ENCODE measurements at places on chromosomes 2 and 18.

GRCh38 chr18:23963443-23964165, 51.0 kb upstream of the TTC39C start:
- no peak for DNase-seq

GRCh38 chr2:223319601-223320000, 267.6 kb downstream of the KCNE4 start:
- no peak for DNase-seq

DNA sequence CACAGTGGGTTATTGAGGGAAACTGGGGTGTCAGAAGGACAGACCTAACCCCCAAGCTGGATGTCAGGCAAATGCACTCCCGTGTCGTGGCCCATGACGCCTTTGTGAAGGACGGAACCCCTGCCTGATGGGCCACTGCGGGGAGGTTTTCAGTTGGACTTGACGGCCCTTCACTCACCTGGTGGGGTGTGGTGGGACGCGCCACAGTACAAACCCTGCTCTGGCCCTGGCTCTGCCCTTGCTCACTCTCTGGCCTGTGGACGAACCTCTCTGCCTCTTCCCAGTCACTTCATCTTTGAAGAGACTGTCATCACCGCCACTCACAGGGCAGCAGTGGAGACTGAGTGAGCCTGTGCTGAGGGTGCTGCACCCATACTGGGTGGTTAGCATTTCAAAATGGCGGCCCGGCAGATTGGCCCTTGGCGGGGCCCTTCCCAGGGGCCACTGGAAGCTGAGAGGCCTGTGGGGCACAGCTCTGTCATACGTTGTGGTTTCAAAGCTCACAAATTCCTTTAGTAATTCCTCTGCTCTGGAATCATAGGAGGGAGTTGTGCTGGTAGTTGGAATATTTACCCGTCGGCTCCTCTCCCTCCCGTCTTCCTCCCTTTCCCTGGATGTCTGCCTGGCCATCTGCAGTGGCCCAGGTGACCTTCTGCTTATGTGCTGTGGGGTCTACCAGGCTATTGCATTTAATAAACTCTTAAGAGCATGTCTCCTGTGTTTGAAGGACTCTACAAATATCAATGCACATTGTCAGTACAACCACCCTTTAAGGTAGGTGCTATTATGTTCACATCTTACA, 200.6 kb downstream of the CTIF start:
- DNase-seq = no peak

- no peak for DNase-seq
Observed at GRCh38 chr2:238901461-238902057, 53.7 kb downstream of the TWIST2 start.

DNA sequence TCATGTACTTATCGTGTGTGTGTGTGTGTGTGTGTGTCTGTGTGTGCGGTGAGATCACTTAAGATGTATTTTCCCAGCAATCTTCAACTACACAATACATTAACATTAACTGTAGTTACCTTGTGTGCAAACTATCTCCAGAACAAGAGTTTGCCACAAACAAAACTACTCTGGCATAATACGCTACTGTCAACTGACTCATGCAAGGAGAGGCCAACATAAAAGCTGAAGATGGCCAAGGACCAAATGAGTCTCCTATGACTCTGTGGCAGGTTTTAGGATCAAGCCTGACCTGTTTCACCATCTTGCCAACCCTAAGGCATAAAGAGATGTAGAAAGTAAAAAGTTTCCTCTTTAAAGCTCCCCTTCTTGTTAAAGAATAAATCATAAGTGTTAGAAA, 20.1 kb downstream of the CYB5A start:
- no peak for DNase-seq

DNA sequence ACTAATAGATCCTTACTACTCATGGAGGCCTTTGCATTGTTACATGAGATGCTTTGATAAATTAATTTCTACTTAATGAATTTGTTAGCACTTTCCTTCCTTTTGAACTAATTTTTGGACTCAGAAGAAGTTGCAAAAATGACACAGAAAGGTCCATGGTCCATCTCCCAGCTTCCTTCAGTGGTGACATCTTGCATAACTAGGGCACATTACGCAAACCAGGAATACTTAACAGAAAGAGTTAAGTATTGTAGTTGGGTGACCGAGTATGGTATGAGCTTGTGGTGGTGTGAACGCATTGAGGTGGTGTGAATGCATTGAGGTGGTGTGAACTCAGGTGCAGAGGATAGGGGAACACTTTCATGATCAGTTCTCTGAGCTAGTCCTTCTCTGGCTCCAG, 151.1 kb upstream of the TWIST2 start:
- no peak for DNase-seq

- no peak for DNase-seq
Observed at GRCh38 chr2:44326548-44327264, 34.6 kb downstream of the PREPL start.

GRCh38 chr2:128545085-128545484, 226.4 kb upstream of the HS6ST1 start:
- no peak for DNase-seq

DNA sequence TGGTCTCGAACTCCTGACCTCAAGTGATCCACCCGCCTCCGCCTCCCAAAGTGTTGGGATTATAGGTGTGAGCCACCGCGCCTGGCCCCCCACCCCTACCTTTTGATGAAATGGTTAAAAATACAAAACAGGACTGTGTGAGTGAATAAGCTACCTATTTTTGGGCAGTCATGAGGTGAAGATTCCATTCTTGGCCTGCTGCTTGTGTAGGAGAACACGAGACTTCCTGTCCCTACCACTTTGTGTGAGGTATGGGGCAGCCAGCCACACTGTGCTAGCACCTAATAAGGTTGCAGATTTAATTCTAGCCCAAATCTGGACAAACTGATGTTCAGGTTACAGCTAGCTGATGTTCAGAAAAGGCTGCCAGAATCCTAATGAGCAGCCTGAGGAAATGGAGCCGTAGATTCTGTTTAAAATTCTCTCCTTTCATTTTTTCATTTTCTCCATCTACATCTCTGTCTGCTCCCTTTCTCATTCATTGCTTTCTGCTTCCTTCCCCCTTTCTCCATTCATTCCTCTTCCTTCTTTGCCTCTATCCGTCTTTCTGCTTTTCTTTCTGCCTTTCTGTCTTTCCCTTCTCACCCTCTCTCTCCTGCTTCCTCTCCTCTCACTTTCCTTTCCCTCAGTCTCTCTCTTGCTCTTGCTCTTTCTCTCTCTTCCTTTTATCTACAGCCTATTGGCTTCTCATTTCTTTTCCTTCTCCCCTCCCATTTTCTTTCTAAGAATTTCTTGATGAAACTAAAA, 4.6 kb upstream of the LTBP1 start:
- DNase-seq = no peak

DNA sequence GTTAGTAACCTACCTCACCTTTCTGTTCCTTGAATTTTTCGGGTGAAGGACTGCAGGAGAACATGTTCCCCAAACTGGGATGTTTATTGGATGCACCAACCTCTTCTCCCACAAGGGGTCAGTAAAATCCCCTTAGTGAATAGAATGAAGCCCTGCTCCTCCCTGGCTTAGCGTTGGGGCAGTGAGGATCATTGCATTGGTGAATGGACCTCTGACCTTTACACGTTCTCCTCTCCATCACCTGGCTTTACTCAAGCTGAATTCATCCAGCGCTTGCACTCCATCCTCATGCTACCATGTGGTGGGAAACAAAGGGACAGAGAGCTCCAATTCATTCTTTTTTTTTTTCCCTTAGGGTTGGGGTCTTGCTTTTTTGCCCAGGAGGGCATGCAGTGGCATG, 157.2 kb downstream of the MIB1 start:
- no peak for DNase-seq

- DNase-seq = no peak
Observed at GRCh38 chr2:42784204-42784880, 8.0 kb downstream of the HAAO start.

DNA sequence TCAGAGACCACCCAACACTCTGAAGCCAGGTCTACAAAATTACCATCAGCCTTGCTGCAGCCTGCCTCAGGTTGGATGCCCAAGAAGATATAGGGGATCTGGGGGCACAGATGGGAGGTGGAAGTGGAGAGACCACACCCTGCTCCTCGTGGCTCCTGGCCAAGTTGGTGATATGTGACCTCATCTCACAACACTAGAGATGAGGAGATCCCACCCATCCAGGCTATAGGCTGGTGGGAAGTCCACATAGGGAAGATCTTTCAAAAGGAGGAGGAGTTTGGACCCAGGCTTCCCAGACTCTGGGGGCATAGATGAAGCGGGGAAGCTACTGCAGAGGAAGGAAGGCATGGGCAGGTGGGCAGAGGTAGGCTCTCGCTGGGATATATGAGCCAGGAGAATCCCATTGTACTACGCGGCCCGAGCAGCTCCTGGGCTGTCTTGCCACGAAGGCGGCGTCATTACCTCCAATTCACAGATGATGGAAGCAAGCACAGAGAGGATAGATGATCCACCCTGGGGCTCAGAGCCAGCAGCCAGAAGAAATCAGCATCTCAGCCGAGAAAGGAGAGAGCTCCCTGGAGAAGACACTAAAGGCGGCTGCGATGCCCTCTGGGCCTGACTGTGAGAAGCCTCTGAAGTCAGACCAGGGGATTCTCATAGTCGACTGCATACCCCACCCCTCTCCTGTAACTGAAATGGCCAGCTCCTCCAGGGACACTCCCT, 96.0 kb downstream of the RHOB start:
- no peak for DNase-seq

DNA sequence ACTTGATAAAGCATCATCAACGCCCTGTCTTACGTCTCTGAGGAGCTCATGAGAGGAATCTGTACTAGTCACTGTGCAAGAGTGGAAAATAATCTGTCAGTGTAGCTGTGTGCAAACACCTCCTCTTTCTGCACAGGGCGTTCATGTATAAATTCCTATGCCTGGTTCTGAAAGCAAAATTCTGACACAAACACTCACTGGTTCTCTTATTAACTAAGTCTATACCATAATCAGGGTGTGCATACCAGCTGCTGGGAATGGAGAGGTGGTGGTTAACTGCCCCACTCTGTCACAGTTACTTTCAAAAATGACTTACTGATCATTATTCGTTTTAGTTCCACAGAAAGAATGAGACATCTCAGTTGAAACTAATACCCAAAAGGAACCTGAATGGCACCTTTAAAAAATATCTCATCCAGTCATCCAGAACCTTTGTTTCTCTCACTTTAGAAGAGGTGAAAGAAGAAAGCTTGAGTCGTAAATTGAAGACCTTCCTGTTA, 35.7 kb downstream of the STK39 start:
- DNase-seq = no peak

DNA sequence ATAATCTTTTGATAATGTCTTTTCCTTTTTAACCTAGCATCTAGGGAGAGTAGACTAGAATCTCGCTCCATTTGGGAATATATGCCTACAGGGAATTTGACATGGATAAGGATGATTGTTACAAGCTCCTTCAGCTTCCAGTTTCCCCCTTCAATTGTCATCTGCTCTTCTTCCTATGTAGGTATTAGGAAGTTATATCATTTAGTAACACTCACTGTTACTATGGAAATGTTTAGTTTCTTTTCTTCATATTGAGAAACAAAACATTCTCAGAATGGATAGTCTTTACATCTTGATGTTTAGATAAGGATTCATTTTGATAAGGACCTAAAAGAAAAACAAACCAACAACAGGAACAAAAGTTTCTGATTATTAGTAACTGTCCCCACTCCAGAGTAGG, 127.6 kb downstream of the PHLPP1 start:
- no peak for DNase-seq

- no peak for DNase-seq
Observed at GRCh38 chr2:36452260-36452659, 96.7 kb downstream of the CRIM1 start.

DNA sequence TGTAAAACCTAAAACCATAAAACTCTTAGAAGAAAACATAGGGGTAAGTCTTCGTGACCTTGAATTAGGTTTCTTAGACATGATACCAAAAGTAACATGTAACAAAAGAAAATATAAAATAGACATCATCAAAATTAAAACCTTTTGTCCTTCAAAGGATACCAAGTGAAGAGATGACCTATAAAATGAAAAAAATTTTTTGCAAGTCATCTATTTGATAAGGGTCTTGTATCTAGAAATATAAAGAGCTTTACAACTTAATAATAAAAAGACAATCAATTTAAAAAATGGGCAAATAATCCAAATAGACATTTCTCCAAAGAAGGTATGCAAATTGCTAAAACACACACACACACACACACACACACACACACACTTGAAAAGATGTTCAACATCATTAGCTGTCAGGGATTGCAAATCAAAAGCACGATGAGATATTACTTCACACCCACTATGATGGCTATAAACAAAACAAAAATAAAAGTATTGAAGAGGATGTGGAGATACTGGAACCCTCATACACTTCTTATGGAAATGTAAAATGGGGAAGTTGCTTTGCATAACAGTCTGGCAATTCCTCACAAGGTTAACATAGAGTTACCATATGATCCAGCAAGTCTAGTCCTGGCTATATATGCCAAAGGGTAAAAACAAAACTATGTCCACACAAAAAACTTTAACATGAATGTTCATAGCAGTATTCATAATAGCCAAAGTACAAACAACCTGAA, 23.3 kb downstream of the SPDYA start:
- DNase-seq = no peak

DNA sequence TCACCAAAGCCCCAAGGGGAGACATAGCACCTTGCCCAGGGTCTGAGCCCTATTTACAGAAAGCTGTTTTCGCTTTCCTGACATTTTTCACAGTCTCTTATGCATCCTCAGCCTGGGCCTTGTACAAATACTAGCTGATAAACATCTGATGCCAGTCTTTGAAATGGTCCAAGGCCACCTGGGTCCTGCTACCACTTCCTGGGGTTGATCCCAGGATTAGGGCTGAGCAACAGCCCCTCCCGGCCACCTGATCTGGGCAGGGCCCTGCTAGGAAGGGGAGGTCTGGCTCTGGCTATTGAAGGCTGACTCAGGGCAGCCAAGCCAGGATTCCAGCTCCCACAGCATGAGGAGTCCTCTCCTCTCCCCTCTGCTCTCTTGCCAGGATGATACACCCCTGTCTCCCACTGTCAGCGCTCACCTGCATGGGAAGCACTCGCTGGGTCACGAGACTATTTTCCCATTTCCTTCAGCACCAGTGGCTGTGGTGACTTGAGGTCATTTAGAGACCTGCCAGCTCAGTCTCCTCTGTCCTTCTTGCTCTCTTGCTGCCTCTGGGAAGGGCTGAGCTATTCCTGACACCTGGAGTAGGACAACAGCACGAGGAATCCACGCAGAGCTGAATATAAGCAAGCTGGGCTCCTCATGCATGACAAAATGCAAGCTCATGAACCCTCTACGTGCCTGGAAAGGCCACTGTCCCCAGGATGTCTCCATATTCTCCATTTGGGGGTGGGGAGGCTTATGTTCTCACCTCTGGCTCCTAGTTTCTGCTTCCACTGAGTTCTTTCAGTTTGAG, 53.0 kb upstream of the LGALSL start:
- DNase-seq = no peak

- no peak for DNase-seq
Observed at GRCh38 chr18:37889963-37890362, 324.4 kb upstream of the CELF4 start.

- no peak for DNase-seq
Observed at GRCh38 chr2:150374492-150374891, 113.0 kb downstream of the RND3 start.

DNA sequence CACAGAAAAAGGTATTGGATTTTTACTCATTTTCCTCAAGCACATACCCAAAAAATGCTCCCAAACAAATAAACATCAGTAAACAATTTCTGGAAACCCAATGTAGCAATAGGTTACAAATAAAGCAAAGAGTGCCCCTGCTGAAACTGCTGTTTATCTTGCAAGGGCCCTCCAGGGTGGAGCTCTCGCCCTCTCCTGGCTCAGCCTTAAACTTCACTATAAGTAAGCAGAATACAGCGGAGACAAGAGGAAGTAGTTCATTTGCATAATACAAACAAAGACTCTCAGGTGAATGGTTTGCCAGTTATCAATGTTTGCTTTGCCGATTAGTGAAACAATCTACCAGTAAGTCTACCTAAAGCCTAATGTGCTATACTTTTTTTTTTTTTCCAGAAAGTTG, 437.6 kb downstream of the DLGAP1 start:
- no peak for DNase-seq
